ENCODE measurements at places on chromosomes 7 and 10.

GRCh38 chr7:91913612-91914011, 27.1 kb upstream of the AKAP9 start:
- no peak for DNase-seq

DNA sequence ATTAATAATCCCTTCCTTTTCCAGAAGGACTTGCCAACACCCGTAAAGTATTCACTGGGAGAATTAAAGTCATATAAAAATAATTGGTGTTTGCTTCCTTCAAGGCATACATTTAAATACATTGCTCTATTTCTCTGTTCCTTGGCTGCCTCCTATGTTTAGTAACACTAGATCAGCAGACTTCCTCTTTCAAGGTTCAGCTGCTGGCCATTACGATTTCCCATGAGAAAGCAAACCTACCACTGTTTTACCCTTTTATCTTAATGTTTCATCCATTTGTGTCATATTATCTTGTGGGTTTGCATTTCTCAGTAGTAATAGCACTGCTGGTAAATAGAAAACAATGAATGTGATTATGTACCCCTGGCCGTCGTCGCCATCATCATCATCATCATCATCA, 313.8 kb upstream of the BMPER start:
- DNase-seq = no peak

- no peak for DNase-seq
Observed at GRCh38 chr7:155452505-155453295, 5.2 kb upstream of the EN2 start.

GRCh38 chr7:143015084-143015483, 11.8 kb downstream of the OR9A2 start:
- no peak for DNase-seq

- DNase-seq = no peak
Observed at GRCh38 chr7:31079126-31079823, 27.2 kb downstream of the ADCYAP1R1 start.

DNA sequence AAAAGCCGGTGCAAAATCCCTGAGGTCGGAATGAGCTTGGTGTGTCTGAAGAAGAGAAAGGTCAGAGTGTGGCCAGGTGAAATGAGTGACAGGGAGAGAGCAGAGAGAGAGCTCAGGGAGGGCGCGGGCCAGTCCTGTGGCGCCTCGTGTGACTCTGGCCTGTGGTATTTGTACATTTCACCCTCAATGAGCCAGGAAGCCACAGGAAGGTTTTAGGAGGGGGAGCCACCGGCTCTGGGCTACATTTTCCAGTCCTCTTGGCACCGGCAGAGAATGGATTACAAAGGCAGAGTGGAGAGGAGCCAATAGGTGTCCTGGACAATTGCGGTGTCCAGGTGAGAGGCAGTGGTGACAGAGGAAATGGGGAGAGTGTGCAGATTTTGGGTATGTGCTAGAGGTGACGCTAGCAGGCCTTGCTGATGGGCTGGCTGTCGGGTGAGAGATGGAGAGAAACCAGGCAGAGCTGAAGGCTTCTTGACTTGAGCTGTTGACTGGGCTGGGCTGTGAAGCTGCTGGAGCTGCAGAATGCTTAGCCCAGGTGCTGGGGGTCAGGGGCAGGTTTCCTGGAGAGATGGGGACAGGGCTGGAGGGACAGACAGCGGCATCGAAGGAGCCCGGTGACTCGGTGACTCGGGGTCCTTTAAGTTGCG, 38.1 kb downstream of the COL13A1 start:
- DNase-seq = no peak

- DNase-seq = no peak
Observed at GRCh38 chr7:130367088-130367755, 13.1 kb upstream of the CPA1 start.

- no peak for DNase-seq
Observed at GRCh38 chr10:96577069-96577468, 9.7 kb downstream of the TM9SF3 start.

DNA sequence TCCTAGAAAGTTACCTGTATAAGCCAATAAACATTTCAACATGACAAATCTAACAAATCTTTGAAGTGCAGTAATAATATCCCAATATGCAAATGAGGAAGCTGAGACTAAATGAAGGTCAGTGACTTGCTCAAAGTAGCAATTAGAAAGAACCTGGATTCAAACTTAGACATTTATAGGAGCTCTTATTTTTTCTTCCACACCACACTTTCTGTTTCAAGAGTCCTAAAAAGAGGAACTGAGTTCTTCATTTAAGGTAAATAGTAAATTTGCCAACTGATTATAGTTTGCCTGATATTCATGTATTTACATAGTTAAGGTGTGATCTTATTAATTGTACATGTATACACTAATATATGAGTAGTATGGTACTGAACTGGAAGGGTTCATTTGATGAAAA, 44.0 kb downstream of the KLHDC10 start:
- no peak for DNase-seq

GRCh38 chr7:47442605-47442865, 139.4 kb downstream of the TNS3 start:
- DNase-seq = no peak

- DNase-seq = no peak
Observed at GRCh38 chr7:123216825-123217224, 17.1 kb upstream of the SLC13A1 start.

GRCh38 chr7:17020250-17020649, 138.5 kb upstream of the AGR3 start:
- no peak for DNase-seq

GRCh38 chr10:132249226-132249724, 58.5 kb downstream of the STK32C start:
- DNase-seq = no peak

- no peak for DNase-seq
Observed at GRCh38 chr7:29771081-29771816, 35.1 kb upstream of the WIPF3 start.

- DNase-seq = no peak
Observed at GRCh38 chr7:128940494-128941322, 3.0 kb downstream of the IRF5 start.

- no peak for DNase-seq
Observed at GRCh38 chr7:130903358-130903974, 169.5 kb upstream of the KLF14 start.

GRCh38 chr7:136049117-136049516, 72.0 kb upstream of the MTPN start:
- DNase-seq = no peak

- DNase-seq = no peak
Observed at GRCh38 chr7:29607259-29607658, 43.6 kb downstream of the PRR15 start.

DNA sequence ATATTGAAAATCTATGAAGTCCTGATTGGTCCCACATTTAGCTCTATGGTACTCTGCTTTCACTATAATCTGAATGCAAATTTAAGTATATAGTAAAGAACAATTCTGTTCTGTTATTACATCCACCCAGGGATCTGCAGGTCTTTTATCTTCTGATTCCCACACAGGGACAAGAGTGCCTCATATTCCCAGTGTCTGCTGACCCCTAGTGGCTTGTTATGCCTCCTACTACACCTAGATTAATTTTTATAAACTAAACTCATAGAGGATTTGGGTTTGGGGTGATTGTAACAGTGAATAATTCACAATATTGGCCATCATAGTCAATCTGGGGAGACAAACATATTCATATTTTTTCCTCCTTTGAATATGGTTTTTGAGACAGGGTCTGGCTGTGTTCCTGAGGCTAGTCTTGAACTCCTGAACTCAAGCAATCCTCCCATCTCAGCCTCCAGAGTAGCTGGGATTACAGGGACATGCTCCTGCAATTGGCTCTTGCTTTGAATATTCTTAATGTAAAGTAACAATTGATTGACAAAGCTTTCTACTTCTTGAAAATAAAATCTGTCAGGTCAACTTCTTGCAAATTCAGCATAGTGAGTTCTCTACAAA, 282.1 kb downstream of the KCND2 start:
- no peak for DNase-seq

- DNase-seq = no peak
Observed at GRCh38 chr7:2553108-2553507, 2.2 kb downstream of the BRAT1 start.

DNA sequence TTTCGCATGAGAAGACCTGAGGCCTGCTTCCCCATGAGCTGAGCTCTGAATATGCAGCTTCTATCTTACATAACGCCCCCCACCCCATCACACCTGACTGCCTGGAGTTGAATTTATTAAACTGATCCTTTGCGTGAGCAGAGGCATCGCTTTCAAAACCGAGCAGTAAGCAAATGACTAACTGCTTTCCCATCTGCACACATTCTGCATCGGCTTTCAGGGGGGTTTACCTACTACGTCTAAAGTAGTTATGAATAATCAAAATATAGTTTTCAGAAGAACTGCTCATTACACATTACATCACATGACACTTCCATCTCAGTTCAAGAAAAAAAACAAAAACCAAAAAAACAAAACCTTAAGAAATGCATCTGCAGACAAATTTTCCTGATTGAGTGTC, 54.7 kb upstream of the EGR2 start:
- DNase-seq = no peak

Data from D721Med (cell line).